ENCODE measurements at places on chromosomes 5 and 9.
A peak's percentile ranks its signal among the peaks of the same experiment; 100 is the strongest.

DNA sequence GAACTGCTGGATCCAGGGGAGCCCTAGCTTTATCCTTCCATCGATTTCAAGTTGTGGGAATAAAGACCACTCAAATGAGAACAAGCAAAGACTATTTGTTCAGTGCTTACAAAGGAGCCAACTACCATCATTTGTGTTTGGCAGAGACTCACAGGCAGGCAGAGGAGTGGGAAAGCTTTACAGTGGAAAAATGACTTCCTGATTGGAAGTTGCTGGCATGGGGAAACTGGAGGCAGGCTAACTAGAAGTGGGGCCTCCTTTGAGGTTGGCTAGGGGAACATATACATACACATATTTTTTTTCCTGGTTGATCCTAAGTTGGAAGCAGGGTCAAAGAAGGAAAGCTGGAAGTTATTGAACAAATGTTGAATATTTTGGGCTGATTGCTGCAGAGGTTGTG is 121.7 kb downstream of the ACTBL2 start:
- DNase-seq: no peak

GRCh38 chr5:130024006-130024405 is 119.7 kb downstream of the CHSY3 start:
- DNase-seq: no peak

GRCh38 chr5:132268769-132269551 is 11.5 kb downstream of the PDLIM4 start:
- no peak for DNase-seq

DNA sequence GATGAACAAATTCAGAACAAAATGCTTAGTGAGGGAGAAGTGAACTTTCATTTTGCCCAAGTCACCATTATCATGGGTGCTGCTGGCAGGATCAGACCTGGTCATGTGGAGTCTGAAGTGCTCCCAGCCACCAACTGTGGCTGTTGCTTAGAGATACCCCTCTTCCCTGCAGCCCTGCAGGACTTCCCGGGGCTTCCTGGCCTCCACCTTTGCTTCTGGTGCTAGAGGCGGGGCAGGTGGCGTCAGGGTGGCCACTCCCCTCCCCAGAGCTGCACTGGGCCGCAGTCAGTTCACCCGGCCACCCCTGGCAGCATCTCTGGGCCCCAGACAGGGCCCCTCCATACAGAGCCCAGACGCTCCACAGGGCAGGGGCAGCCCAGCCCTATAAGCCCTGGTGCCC is 30.0 kb upstream of the SLC12A7 start:
- DNase-seq: no peak

DNA sequence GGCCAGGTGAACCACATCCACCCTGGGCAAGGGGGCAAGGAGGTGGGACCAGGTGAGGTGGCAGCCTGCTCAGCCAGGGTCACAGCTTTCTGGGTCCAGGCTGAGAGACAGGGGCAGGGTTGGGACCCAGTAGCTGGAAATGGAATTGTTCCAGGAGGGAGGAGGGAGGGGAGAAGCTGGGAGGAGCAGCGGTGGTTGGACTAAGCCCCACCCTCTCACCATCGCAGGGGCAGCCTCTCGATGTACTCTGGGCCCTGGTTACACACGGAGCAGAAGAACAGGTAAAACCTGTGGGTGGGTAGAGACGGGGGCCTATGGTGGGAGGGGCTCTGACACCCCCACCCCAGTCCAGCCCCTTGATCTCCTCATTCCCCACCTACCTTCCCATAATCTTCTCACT is 11.2 kb downstream of the PHF19 start:
- no peak for DNase-seq

GRCh38 chr5:38922199-38922598 is 76.4 kb downstream of the OSMR start:
- peak; percentile 22 for DNase-seq

DNA sequence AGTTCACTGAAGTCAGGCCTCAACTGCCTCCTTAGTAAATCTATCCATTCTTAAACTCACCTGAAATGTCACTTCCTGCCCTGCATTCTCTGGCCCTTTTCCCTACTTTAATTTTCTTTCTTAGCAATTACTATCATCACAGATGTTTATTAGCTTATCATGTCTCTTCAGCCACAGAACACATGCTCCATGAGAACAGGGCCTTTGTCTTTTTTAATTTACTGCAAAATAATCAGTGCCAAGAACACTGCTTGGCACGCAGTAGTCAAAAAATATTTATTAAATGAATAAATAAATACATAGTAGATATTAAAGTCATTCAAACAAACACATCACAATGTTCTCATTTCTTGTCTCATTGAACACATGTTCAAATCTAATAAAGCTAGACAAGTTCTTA is 46.2 kb downstream of the SKIC3 start:
- no peak for DNase-seq

- DNase-seq: no peak
These were observed 920 bp downstream of the PMPCA start for GRCh38 chr9:136411378-136411777.

- no peak for DNase-seq
These were observed 181.8 kb downstream of the HSPA4 start for GRCh38 chr5:133233616-133234015.

DNA sequence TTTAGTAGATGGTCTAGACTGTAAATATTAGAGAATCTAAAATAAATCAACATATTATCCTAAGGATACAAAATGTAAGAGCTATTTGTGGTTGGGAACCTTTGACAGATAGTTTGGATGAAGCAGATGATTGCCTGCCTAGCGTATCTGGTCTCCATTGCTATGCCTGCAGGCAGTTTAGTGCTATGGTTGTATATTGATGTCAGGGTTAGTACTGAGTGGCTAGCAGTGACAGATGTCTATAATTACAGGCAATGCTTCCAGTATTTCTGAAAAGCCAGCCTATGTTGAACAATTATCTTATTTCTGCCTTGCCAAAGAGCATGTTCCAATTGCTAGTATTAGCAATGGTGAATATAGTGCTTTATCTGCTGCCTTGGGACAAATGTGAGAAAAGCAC is 151.3 kb upstream of the TLX3 start:
- no peak for DNase-seq

DNA sequence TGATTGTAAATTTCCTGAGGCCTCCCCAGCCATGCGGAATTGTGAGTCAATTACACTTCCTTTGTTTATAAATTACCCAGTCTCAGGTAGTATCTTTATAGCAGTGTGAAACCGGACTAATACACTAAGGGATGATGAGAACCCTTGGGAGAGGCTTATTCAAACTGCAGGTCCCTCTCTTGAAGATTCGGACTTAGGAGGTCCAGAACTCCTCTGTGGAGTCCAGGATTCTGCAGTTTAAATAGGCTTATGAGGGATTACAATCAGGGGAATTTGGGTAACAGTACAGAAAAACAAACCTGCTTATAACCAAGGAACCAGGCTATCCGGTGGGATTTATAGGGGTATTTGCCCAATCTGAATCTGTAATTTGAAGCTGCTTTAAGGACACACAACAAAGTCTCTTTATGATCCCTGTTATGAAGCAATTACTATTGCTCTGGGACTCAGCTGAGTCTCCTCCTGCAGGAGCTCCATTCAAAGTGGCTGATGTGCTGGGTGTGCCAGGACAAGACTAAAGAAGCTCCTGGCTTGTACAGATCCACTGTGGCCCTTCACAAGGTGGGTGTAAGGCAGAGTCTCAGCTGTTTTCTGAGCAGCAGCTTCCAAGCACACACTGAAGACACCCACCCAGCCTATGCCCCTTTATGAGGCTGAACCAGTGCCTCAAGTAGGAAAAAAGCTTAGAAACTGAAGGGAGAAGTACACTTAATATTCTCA is 41.8 kb upstream of the LHFPL2 start:
- DNase-seq: no peak

- no peak for DNase-seq
These were observed 24.0 kb upstream of the KLF9 start for GRCh38 chr9:70438341-70438928.

DNA sequence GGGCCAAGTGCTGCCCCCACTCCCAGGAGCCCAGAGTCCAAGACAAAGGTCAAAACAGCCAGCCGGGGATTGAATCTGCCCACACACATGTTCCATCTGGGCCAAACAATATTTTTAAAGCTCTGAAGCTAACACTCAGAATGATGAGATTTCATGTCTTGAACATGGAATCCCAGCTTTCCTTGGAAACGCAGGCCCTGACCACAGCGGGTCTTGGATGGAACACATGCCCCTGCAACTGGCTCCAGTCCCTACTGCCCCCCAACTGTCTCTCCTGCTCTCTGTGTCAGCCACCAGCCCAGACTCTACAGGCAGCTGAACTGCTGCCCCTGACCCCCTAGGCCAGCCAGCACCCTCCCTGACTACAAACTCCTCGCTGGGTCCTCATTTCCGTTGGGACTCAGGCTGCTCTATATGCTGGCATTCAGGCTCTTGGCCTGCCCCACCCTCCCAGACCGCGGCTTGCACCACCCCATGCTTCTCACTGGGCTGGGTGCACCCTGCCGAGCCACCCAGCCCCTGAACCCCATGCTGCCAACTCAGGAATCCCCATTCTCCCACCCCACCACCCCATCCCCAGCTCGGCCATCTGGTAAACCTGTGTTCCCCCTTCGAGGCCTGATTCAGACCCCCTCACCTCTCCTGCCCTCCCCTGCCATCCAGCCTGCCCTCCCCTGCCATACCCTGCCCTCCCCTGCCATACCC is 71.7 kb downstream of the ADAMTS2 start:
- DNase-seq: no peak

DNA sequence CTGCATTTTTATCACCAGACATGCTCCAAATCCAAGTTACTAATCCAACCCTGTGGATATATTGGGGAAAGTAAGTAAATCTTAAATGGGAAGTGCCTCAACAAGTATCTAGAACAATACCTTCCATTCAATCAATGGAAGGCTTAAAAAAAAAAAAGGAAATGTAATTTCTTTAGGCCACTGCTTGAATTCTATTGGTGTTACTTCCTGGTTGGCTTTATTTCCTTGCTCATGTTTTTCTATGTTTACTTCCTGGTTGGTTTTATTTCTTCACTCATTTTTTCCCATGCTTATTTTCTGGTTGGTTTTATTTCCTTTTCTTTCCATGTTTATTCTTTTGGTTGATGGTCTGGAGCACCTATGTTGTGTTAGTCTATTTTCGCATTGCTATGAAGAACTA is 363.9 kb downstream of the KDM4C start:
- no peak for DNase-seq

DNA sequence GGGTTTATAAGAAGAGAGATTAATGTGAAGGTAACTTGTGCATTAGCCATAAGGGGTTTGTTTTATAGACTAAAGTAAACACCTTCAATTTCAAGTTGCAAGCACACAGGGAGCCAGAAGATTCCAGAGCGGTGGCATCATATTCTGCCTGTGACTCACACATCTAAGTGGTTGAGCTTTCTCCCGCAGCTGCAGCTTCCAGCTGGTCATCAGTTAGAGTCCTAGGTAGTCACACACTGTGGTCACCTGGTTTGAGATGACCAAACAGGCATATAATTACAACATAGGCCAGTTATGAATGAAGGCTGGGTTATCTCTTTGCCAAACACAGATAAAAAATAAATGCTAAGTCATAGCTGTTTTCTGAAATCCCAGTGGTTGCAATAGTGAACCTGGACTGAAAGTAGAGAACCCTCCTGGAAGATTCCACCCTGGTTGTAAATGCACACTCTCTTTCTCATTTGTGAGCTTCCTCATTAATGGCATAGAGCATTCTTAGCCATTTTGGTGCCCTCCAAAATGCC is 171.3 kb downstream of the GDNF start:
- DNase-seq: no peak

- no peak for DNase-seq
These were observed 411.1 kb upstream of the MPDZ start for GRCh38 chr9:13690595-13690994.

DNA sequence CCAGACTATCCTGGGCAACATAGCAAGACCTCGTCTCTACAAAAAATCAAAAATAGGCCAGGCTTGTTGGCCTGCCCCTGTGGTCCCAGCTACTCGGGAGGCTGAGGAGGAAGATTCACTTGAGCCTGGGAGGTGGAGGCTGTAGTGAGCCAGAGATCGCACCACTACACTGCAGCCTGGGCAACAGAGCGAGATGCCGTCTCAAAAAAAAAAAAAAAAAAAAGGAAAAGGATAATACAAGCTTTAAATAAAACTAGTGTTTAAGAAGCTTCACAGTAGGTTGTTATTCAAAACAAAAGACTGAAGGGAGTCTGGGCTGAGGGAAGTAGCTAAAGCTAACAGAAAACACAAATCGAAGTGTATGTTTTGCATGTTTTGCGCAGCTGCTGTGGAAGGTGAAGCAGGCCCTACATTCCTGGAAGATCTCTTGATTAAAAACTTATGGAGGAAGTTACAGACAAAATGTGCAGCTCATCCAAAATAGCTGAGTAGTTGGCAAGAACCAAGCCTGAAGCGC is 581 bp upstream of the C9orf40 start:
- no peak for DNase-seq

GRCh38 chr5:167898361-167899042 is 392.9 kb upstream of the WWC1 start:
- no peak for DNase-seq

- DNase-seq: no peak
These were observed 13.1 kb upstream of the HSD17B4 start for GRCh38 chr5:119439140-119439631.

DNA sequence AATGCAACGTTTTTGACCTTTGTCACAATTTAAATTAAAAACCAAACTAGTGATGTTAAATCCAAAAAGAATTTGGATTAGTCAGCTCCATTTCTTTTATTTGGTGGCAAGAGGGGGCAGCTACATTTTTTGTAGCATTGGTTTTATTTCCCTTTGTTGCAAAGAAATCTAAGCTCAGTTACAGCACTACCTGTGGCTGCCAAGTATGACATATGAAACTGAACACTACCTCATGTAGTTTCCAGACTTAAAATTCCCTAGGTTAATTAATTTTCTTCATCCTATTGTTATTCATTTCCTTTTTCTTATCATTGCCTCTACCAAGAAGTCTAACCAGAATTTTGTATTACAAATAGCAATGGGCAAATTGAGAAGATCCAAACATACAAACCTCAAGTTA is 393.5 kb downstream of the BRINP1 start:
- DNase-seq: no peak

- DNase-seq: no peak
These were observed 358.9 kb downstream of the ACTL7B start for GRCh38 chr9:108496846-108497245.

- DNase-seq: no peak
These were observed 34.7 kb downstream of the SH3RF2 start for GRCh38 chr5:145971108-145971507.

GRCh38 chr5:143186623-143187022 is 216.9 kb downstream of the NR3C1 start:
- DNase-seq: no peak

GRCh38 chr9:22645893-22646292 is 199.3 kb downstream of the DMRTA1 start:
- no peak for DNase-seq

GRCh38 chr5:66843065-66843464 is 246.9 kb downstream of the MAST4 start:
- DNase-seq: no peak

- DNase-seq: no peak
These were observed at the start of gene PCSK1 for GRCh38 chr5:96433066-96433447. PCSK1 (minus strand) TSS chr5:96433248; CDS start chr5:96433042, 206 bp downstream.

- no peak for DNase-seq
These were observed 117.7 kb downstream of the ZNF462 start for GRCh38 chr9:106980551-106981101.
